Stimulated activated CD8-positive, alpha-beta memory T cell treated with anti-CD3 and anti-CD28 coated beads, Interleukin-7, amount 100 ng/mL, for 4 hours (primary cell): ENCODE measurements at places on chromosomes 4 and X.

GRCh38 chrX:115533485-115533884 is 27.5 kb upstream of the PLS3 start:
- no peak for DNase-seq

DNA sequence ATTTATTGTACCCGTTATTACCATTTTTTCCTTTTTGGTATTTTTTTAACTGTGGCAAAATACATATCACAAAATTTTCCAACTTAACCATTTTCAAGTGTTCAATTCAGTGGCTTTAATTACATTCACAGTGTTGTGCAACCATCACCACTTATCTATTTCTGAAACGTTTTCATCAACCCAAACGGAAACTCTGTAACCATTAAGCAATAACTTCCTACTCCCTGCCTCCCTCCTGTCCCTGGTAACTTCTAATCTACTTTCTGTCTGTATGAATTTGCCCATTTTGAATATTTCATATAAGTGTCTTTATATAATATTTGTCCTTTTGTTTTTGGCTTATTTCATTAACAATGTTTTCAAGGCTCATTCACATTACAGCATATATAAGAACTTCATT is 57.4 kb upstream of the MSN start:
- no peak for DNase-seq

DNA sequence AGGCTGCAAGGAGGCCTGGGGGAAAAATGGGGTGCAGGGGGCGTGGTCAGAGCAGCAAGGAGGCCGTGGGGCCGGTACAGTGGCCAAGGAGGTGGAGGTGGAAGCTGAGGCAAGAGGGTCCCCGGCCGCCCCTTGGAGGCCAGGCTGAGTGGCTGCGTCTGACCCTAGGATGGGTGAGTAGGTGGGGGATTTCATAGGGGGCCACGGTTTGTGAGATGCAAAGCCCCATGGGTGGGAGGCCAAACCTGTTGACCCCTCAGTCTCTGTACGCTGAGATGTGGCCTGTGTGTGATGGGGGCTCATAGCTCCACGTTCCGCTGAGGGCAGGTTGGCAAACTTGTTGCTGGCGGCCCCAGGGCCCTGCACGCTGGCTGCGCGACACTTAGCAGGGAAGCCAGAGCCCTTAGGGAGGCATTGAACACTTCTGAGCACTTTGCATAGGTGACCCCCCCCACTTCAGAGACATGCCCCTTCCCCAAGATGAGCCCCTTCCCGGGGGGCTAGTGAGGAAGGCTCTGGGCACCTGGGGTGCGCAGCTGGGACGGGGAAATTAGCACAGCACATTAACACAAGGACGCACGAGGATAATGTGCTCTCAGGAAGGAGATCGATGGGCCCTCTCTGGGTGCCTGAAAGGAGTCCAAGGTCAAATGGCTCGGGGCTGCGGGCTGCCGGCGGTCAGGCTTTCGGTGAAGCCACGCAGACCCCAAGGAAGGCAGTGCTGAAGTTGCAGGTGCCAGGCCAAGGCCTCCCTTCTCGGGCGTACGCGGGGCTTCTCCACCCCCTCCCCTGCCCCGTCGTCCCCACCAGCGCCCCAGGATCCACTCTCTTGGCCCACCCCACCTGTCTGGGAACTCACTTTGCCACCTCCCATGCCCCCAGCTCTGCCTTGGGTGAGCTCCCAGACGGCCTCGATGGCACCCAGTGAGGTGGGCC is 107.4 kb downstream of the HMX1 start:
- no peak for DNase-seq

- DNase-seq, result no peak
Measured at GRCh38 chr4:13918110-13918509, 290.6 kb upstream of the BOD1L1 start.

GRCh38 chr4:5447755-5448154 is 260.6 kb downstream of the EVC2 start:
- no peak for DNase-seq

- DNase-seq, result no peak
Measured at GRCh38 chrX:71994601-71995000, 84.0 kb downstream of the NHSL2 start.

GRCh38 chr4:48970471-48970921 is 15.6 kb upstream of the CWH43 start:
- no peak for DNase-seq

DNA sequence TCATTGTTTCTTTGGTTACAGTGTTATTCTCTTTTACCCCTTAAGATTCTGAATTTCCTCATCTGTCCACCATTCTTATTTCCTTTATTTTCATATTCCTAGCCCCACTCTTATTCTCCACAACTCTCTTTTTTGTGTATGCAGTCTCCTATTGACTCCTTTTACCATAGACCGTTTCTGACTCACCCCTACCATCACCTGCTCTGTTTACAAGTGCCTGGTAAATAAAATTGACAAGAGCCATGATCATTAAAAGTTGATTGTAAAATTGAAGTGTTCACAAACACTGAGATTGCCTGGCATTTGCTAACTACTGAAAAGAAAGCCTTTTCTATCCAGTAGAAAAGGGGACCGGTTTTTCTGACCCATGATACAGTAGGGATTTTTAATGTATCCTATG is 54.4 kb downstream of the MRPL1 start:
- DNase-seq, result no peak

GRCh38 chr4:47287735-47288134 is 175.8 kb downstream of the COMMD8 start:
- no peak for DNase-seq

- no peak for DNase-seq
Measured at GRCh38 chr4:1852904-1853623, 2.9 kb downstream of the LETM1 start.

- DNase-seq, result no peak
Measured at GRCh38 chr4:183903021-183903760, 1.9 kb upstream of the STOX2 start.

DNA sequence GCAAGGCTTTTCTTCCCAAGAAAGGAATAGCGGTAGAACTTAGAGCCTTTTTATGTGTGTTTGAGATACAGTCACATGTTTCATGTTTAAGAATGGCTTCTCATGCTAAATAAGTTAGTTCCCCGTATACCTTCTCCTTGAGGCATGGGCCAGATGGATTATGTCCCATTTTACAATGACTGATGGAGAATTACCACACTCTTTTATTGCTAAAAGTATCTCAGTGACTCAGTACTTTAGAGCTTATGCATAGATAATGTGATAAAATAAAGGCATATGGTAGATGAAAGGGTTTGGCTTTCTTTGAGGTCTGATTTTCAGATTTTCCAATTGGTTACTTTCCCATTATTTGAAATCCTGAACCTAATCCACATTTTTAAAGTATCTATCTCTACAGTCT is 121.8 kb upstream of the BMPR1B start:
- DNase-seq, result no peak

DNA sequence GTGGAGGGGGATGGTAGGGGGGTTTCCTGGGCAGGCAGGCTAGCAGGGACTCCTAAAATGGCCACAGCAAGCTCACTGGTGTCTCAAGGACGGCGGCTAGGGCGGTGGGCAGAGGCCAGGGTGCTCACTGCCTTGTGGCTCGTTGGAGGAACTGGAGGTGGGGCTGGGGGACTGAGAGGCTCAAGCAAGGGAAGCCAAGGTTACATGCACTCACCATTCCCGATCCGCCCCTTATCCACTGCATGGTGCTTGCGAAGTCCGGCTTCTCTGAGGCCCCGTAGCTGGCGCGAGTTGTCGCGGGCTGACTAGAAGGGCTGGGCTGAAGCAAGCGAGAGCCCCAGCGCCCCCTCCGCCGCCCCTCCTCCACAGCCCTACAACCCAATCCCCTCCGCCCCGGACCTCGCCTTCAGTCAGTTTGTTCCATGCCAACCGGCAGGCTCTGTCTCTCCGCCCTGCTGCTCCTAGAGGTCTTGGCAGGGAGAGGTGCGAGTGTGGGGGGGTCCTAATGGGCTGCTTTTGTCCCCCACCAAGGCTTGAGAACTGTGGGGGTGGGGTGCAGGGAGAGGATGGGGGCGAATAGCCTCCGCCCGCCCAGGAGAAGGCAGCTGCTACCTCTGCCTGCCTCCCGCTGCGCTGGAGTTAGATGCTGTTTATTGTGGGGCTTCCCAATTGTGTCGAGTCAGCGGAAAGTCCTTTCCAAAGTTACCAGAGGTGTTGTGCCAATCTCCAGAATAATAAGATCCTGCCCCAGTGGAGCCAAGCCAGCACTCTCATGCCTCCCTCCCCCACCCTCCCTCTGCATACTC is at the start of gene ARHGEF9:
Gene ARHGEF9, minus strand, starts transcription at position 313 of the 806 bp plus-strand sequence. Its CDS starts 69 bp downstream, at position 244.
- DNase-seq, result no peak

- no peak for DNase-seq
Measured at GRCh38 chr4:145681956-145682355, 2.0 kb downstream of the C4orf51 start.

DNA sequence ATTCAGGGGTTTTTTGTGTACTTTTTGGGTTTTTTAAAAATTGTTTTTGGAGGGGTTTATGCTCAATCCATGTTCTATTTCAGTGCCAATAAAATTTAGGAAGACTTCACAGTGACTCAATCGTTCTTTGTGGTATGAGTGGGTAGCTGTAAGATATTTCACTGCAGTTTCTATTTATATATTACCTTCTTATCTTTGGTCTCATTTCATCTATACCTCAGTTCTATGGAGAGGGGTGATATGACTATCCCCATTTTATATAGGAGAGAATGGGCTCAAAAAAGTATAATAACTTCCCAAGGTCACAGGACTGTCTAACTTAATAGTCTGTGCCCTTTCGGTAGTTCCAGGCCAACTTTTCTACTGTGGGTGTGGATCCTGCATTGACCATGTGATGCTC is 74.4 kb downstream of the MSN start:
- DNase-seq, result no peak

DNA sequence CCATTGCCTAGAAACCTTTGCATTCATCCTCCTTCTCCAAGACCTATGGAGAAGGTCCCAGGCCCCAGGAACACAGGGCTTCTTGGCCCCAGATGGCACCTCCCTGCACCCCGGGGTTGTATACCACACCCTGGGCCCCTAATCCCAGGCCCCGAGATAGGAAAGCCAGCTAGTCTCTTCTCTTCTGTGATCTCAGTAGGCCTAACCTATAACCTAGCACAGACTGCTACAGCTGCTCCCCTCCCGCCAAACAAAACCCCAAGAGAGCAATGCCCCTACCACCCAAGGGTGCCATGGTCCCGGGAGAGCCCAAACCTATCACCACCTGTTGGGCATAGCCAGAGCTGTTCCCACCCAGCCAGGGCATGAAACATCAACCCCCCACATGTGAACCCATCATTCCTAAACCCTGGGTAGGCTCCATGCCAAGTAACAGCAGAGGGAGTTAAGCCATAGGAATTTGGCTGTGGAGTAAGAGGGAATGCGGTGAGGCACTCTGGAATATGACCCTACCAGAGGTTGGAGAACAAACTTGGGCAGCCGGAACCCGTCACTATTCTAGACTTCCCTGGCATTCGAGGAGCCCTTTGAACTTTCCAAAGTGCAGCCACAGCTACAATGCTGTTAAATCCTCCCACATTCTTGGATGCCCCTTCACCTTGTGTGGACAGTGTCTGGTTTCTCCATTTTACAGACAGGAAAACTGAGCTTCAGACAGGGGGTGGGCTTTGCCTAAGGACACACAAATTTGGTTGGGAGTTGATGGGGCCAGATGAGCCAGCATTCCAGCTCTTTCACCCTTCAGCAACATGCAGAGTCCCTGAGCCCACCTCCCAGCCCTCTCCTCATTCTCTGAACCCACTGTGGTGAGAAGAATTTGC is 10.9 kb upstream of the SASH3 start:
- DNase-seq, result no peak

DNA sequence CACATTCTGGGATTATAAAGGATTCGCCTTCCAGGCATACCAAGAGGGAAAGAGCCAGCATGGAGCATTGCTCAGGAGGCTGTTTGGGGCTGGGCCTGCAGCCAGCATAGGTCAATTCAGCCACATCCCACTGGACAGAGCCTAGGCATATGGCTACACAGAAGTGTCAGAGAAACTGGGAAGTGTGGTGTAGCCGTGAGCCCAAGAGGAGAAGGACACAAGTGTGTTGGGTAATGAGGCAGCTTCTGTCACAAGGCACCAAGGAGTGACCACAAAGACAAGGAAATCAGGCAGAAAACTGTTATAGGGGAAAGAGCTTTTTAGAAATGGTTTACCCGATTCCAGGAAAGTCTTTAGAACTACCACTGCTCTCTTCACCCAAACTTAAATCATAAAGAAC is 178.6 kb upstream of the TBL1X start:
- no peak for DNase-seq

- no peak for DNase-seq
Measured at GRCh38 chr4:150358691-150359090, 223.3 kb upstream of the MAB21L2 start.

- DNase-seq, result no peak
Measured at GRCh38 chr4:120865985-120866384, 56.5 kb downstream of the PRDM5 start.

GRCh38 chrX:103734125-103734760 is 23.5 kb downstream of the TMEM31 start:
- DNase-seq, result no peak

- no peak for DNase-seq
Measured at GRCh38 chr4:66376921-66377320, 706.6 kb upstream of the EPHA5 start.

GRCh38 chr4:173017802-173018201 is 150.8 kb upstream of the GALNT7 start:
- DNase-seq, result no peak

- DNase-seq, result no peak
Measured at GRCh38 chrX:63751481-63751880, 33.5 kb downstream of the ARHGEF9 start.

GRCh38 chrX:10111364-10112148 is 45.2 kb upstream of the CLCN4 start:
- DNase-seq, result peak; percentile 44

DNA sequence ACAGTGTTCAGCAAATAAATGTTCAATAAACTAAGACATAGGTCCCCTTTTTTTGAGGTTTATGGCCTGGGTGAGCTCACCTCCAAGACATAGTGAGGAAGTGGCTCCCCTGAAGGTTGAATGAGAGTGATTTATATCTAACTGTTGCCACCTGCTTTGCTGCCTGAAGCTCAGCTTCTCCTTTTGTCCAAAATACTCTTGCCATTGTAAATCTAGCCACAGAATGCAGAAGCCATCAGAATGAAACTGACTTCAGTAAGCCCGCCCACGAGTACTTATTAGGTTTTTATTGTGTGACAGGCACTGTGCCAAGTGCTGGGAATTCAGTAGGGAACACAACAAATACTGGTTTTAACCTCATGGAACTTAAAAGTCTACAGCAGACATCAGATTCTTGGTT is 18.0 kb downstream of the SPINK2 start:
- no peak for DNase-seq

DNA sequence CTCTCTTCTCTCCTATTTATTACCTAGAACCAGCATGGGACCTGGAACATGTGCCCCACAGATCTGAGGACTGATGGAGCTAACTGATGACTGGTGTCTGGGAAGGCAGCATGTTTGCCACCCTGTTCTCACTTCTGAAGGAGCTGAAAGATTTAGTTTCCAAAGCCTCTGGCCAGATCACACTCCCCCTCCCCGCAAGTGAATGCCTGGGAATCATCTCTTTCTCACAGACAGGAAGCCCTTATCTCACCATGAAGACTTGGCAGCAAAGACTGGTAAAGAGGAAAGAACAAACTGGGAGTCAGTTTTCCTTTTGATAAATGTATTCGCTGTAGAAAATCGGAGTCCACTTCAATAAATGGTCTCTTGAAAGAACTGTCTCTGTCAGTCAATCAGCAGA is 21.0 kb upstream of the PCYT1B start:
- no peak for DNase-seq
